Cortex of kidney (tissue), 1 donor: ENCODE measurements at places on chromosomes 6 and 20.

DNA sequence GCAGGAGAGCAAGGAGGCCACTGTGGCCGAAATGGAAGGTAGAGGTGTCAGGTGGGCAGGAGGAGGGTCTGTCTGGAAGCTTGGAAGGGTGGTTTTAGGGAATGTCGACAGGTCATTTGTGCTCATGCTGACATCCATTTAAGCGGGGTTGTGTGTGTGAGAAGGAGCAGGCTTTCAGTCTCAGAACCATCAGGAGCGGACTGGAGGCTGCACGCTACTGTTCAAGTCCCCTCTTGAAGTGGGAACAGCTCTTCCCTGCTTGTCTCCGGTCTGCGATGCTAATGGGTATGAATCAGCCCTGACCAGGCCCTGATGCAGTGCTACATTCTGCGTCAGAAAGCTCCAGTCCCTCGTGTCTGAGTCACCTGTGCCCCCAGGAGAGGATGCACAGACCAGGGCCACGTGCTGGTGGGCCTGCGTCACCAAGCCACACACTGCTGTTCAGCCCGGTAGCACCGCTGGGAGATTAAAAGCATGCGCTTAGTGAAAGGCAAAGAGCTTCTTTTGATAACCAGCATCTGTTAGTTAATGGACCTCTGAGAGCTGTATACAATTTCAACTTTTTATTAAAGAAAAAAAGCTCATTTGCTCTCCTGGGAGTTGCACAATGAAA is 58.0 kb downstream of the APCDD1L start:
- no peak for DNase-seq

GRCh38 chr20:3045042-3045815 is 623 bp upstream of the MRPS26 start:
- DNase-seq: no peak

DNA sequence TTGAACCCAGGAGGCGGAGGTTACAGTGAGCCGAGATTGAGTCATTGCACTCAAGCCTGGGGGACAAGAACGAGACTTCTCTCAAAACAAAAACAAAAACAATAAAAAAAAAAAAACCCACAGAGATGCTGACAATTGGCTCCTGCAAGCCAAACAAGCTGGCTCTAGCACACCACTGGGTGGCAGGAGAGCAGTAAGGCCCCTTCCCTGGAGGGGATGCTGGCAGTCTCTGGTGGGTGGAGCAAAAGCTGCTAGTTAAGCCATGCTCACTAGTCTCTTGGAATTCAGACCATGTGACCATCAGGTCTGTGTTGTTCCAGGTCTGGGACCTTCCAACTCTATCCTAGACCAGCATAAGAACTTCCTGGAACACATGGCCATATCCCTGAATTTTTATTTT is 18.9 kb upstream of the DSN1 start:
- no peak for DNase-seq

GRCh38 chr6:160333841-160334240 is 14.3 kb upstream of the SLC22A3 start:
- DNase-seq: no peak
